Stimulated activated CD4-positive, alpha-beta T cell treated with anti-CD3 and anti-CD28 coated beads, Interleukin-4, amount 100 ng/mL, for 48 hours (primary cell): ENCODE measurements at places on chromosomes 5 and 9.

DNA sequence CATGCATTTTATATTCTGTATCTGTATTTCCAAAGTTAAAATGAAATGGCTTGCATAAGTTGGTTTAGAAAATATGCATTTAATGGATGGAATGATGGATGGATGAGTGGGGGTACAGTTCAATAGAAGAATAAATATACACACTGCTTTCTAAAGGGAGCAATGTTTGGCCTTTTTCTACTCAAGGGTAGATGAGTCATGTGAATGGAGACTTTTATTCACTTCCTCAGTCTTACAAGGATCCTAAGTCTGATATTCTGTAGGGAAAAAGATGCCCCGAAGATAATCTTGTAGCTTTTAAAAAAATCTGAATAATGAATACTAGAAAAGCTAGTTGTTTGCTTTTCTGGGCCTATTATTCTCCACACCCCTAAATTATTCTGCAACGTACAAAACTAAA lies 2112.1 kb downstream of the MAT2B start:
- DNase-seq = no peak

DNA sequence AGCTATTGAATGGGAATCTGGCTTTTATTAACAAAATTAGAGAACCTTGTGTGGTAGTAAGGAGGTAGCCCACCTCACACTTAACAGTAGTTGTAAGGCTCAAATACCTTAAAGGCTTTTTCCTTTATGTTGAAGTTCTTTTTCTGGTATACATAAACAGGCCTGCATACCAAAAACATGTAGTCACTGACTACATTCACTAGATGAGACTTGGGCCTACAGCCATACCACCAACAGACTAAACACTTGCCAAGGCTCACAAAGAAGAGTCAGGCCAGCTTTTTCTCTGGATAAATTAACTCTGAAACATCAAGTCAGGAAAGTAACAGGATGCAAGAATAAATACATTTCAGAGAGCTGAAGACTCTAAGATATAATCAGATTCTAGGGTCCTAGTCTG lies 78.6 kb upstream of the MPDZ start:
- no peak for DNase-seq

DNA sequence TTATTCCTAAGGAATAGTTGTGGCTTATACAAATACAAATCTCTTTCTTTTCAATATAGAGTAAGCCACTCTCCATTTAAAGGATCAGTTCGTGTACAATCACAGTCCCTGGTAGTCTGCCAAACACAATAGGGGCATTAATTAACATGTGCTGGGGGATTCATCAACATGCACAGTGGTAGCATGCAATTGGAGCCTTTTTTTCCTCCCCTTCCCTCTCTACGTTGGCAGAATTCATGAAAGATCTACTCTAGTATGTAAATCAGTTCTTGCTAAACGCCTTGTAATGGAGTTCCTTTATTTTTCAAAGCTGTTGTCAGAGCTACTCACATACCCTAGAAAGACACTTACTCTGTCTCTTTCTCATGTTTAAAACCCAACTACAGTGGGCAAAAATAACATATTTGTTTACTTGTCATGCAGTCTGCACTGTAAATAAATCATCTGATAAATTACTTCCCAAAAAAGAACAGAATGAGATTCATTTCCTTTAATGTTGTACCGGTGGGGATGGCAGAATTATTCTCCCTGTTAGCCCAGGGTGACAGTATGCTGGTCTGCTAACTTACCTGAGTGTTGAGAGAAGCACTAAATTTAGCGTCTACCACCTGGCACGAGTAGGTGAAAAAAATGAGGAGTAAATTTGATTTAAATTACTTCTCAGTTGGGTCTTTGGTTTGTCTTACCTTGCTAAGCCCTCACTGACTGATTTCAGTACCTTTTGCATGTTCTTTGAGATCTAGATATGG lies 341.5 kb upstream of the CCNH start:
- no peak for DNase-seq

DNA sequence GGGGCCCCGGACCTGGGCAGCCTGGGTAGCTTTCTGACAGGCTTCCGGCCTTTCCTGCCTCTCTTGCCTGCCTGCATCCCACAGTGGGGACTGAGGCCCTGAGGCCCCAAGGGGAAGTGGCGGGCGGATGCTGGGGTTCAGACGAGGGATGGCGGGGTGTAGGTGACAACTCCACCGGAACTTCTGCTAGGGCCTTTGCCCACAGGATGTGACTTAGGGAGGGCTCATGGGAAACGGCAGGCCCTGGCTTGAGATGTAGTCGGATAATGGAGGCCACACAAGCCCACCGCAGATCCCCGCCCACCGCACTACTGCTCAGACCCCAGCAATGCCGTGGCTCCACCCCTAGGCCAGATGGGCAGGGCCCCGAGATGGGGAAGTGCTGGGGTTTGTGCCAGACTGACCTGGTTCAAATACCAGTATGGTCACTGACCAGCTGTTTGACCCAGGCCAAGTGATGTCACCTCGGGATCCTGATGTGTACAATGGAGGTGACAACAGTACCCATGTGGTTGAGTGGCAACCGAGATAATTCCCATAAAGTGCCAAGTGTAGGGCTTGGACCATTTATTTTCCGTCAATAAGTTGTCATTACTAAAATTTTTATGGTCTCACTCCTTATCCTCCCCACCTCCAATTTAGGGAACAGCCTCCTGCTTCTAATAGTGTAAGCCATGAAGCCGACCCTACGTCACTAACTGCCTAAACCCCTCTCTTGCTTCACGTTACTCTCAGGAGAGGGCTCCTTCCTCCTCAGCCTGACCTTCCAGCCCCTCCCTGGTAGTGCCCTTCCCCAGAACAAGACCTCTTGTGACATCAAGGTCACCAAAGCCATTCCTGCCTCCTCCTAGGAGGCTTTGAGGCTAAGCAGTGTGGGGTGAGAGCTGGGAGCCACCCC lies 2.5 kb upstream of the CDK9 start:
- peak; percentile 49 for DNase-seq

DNA sequence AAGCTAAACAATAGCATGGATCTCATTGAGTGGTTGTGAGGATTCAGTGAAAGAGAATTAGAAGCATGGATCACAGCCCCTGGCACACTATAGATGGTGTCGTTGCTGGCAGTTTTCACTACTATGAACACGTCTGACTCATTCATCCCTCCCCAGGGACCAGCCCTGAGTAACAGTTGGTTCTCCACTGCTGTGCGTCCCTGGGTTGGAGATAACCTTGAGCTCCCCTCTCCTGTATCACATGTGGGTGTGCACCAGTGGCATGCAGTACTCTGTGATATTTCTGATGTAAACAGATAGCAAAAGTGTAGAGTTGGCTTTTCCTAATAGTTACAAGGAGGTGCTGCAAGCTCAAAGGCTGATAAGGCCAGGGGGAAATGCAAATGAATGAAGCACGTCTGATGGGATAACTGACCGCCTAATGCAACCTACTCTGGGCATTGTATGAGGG lies 8.8 kb upstream of the LCP2 start:
- no peak for DNase-seq

DNA sequence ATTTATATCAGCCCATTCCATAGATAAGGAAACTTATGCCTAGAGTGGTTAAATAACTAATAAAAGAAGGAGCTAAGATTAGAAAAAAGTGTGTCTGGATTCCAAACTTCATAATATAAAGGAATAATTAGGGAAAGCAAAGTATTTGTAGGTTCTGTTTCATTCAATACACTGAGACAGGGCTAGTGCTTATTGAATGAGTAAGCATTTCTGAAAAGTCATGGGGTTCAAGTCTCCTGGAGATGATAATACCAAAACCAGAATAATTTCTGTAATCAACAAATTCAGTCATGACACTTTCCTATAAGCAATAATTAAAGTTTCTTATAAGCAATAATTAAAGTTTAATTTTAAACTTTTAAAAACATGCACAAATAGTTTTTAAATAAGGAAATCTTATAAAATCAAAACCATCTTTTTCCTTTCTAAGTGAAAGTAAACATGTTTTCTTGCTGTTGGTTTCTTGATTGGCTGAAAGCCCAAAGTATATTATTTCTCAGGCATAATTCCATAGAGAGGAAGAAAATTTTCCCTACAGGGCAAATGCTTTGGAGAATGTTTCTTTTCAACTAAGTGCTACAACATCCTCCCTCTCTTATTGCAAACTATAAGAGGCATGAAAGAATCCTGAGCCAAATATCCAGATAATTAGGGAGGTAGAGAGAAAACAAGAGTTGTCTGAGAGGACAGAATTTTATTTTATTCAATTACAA lies 510.2 kb downstream of the PRELID2 start:
- DNase-seq = no peak

DNA sequence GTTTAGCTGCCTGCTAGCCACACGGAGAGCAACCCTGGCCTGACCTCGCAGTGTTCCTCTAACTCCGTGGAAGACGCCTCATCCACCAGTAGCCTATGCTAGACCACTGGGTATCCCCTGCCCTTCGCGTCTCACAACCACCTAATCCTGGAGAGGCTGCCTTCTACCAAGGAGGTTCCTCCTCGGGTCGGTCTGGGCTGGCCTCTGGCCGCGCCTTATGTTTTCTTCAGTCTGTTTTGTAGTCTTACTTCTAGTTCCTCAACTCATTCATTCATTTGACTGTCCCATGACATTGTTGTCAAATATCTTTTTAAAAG lies 1.6 kb upstream of the TPM2 start:
- DNase-seq = no peak
